ENCODE measurements at places on chromosomes 2 and 18.

GRCh38 chr18:2410688-2411087, 160.6 kb downstream of the METTL4 start:
- no peak for DNase-seq

GRCh38 chr2:96792772-96793749, 23.0 kb upstream of the CNNM3 start:
- no peak for DNase-seq

DNA sequence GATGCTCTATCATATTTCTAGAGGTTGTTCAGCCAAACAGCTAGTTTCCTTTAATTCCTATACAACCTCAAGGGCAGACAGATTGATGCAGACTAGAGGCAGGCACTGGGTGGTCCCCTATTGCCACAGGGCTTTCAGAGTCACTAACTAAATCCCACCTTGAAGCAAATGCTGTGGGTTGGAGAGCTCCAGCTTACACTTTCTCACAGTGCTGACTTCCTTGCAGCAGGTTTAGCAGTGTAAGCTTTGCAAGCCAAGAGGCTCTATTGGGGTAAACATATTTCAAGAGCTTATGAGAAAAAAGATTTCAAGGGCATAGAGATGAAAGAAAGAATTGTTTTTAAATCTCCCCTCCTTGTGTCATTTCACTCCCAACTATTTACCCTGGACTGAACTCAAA, 366.5 kb upstream of the CRIM1 start:
- no peak for DNase-seq

- DNase-seq, result no peak
Measured at GRCh38 chr2:51151490-51152140, 119.7 kb upstream of the NRXN1 start.

DNA sequence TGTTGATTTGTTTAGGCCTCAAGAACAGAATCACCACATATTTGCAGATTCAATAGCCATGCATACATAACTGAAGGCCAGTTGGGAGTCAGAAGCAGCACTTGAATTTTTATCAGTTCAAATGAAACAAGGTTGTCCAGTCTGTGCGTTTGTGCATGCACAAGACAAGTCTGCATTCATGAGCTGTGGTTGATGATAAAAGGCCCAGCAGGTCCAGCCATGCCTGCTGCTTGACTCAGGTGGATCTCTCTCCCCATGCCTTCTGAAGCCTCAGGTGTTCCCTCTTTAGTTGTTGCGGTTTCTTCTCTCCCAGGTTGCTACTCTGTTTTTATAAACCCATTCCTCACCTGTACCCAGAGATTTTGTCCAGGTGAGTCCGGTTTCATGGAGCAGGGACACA, 124.5 kb downstream of the CCDC102B start:
- DNase-seq, result no peak

GRCh38 chr2:168286535-168286934, 39.1 kb upstream of the STK39 start:
- DNase-seq, result no peak

DNA sequence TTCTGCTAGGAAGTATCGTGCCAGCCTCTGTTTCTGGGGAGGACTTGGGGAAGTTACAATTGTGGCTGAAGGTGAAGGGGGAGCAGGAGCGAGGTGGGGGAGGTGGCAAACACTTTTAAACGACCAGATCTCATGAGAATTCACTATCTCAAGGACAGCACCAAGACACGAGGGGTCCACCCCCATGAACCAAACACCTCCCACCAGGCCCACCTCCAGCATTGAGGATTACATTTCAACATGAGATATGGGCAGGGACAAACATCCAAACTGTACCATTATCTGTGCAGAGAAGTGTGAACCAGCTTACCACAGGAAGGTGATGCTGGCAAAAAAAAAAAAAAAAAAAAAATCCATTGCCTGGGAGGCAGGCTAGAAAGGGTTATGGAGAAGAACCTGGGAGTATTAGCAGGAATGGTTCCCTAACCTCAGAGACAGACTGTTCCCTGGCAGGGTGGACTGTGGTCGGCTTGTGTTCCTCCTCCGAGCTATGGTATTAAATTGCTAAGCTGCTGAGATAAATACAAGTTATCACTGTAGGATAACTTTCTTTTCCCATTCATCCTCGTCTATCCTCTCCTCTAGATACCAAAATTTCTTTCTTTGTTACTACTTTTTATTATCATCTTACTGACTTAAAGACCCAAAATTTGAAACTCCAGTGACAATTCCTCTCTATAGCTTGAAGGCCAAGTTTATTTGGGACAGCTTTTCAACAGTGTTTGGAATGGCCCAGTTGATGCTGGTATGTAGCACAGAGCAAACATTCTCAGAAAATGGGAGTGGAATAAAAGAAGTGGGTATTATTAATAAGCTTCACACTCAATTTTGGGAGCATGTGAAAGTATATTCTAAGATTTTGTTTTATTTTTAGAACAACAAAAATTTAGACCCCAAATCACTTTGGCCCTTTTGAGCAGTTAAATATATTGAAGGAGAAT, 73.7 kb upstream of the MAP3K20 start:
- DNase-seq, result no peak

Measured in bone marrow (tissue), 2 donors.